ENCODE measurements at places on chromosomes 1 and 21.

DNA sequence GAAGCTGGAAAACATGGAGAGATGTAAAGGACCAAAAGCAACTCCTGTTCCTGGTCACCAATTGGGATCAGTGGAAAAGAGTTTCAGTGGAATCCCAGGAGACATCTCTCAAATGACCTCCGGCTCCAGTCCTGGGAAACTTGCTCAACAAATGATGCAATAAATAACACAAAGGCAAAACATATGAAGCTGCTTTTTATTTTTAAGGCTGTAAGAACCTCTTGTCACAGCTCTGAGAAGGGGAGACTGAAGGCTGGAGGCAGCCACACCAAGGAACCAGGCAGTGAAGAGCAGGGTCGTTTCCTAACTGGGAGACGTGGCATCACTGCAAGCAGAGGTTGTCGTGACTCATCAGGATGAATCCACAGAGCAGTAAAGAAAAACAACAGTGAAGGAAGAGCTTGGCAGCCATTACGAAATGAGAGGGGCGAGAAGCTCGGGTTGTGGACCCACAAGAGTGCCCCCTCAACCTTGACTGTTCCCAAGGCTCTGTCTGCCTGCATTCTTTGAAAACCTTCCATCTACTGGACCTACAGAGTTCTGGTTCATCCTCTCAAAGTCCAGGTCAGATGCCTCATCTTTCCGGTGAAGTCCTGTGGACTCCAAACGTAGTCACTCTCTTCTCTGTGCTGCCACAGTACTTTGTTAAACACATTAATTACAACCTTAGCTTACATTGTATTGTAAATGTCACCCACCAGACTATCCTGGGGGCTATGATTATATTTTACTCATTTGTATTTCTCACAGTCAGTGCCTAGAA lies 32.1 kb downstream of the JAK1 start:
- DNase-seq, result peak; percentile 60

DNA sequence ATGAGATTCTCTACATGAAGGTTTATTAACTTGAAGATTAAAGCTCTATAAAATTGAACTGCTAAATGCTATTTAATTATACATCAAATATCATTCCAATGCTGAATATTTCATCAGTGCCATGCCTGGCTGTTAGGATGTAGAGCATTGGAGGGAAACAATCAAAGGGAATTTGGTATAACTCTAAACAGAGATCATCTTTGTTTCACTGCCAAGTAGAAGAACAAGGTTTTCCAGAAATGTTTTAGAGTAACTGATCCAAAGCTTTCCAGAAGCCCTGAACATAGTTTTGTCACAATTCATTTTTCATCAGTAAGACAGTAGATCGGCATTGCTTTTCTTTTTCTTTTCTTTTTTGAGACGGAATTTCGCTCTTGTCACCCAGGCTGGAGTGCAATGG lies 5.9 kb upstream of the DSTYK start:
- DNase-seq, result no peak

DNA sequence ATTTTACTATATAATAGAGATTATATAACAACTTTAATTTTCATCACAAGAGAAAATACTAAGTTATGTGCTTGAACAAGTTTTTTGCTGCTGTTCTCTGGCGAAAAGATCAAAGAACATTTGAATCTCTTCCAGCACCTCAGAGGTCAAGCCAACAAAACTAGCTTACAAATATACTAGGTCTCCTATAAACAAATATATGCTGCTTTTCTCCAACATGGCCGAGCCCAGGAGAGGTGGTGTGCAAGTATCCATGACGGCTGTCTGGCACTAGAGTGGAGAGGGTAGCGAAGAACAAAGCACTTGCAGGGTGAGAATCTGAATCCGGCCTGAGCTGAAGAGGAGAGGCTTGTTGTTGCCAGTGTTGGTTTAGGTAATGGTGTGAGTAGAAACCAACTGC lies 7.5 kb upstream of the FMO3 start:
- no peak for DNase-seq

DNA sequence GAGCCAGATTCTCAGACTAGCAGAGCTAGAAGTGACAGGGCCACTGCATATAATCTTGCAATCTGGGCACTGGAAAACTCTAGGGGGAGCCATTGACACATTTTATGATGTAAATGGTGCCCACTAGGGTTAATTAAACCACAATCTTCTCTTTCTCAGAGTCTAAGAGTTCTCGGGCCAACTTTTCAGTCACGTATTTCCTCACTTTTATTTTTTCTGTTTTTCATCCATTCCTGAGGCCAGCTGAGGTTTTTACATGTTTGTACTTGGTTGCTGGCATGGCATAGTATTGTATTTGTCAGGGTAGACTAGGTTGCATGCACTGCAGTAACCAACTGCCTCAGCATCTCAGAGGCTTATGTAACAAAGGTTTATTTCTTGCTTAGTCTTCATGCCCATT lies 138.2 kb downstream of the ZNF326 start:
- peak; percentile 22 for DNase-seq

DNA sequence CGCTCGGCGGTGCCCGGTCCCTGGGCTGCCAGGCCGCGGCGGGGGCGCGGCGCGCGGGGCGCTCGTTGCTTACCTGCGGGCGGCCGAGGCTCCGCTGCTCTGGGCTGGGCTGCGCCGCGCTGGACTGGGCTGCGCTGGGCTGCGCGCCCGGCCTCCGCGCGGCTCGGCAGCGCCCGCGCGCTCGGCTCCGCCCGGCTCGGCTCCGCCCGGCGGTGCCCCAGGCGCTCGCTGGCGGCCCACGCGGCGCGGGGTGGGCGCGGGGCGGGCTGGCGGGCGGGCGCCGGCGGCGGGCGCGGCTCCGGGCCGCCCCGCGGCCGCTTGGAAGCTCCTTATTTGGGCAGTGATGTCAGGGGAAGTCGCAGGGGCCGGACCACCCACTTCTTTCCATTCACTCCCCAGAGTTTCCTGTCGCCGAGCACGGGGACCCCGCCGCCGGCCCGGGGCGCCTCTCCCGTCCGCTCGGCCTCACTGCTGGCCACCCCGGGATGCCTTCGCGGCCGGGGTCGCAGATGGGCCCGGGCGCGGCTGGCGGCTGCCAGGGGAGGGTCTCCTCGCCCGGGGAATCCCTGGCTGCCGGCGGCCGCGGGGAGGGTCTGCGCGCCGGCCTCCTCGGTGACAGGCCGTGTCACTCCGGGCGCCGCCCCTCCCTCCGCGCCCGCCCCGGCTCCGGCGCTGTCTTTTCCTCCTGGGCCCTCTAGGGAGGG lies 177.7 kb upstream of the EDN2 start:
- DNase-seq, result no peak

Data from HS-5 (cell line).